Breast epithelium (tissue), 4 donors: ENCODE measurements at places on chromosomes 12 and 14. TPM values are rescaled to one million over a fixed set of nuclear protein-coding genes. Genes with fewer than 3 reads are reported as not detected.
A peak's percentile ranks its signal among the peaks of the same experiment; 100 is the strongest.

DNA sequence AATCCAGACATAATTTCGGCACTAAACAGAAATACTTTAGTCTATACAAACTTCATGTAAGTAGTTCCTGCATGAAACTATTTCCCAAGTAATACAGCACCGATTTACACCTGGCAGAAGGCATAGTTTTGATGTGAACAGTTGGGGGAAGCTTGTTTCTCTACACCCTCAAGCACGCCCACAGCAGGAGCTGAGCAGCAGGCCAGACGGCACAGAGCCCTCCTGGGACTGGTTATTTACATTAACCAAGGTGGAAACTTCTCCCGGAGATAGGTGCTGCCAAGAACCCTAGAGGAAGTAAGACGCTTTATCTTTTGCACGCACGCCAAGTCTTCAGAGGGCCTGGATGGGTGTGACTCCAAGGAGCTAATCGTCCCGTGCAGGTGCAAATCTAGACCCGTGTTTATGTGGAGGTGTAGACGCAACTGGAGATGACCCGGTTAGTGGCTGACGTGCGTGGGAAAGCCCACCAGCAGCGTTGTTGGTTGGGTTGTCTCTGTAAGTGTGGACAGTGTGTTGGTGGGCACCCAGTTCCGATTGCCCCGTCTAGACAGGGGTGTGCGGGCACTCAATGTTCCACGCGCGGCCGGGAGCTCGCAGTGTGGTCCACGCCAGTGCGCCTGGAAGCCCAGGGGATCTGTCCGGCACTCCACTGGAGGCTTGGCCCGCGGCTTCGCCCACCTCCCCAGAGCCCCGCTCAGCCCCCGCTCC is 767 bp upstream of the TCP11L2 start:
- peak; percentile 54 for DNase-seq

DNA sequence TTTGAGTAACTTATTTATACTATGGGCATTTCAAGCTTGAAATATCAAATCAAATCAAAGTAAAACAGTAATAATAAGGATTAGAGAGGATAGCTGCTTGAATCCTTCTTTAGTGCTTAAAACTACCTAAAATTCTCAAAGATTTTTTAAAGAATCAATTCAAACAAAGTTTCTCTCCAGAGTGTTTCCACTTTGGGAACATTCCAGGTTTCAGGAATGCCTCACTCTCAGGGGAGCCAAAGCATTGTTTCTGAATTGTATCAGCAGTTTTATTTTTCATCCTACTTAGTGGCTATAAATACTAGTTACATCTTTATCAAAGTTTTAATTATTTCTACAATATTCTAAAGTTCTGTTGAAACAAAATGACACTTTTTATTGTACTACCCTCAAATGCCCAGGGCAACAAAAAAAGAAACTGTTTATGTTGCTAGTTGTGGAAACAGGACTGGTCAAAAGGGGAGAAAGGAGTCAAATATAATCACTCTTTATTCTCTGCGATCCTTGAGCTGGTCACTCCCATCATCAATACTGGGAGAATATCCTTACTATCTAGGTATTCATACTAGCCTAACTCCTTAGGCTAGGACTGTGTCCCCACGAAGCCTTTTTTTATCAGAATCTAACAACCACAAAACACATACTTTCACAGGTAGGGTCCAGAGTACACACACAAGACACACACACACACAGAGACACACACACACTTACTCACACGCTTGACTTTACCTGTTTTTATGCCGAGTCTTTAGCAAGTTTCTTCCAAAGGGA is 598 bp downstream of the RASSF9 start:
- DNase-seq = no peak

GRCh38 chr14:68451696-68452373 is 341.0 kb downstream of the ZFP36L1 start:
- no peak for DNase-seq

The CCDC60 gene
- total RNA-seq = not detected

The HOXC12 gene
- 0.15 TPM for total RNA-seq

DNA sequence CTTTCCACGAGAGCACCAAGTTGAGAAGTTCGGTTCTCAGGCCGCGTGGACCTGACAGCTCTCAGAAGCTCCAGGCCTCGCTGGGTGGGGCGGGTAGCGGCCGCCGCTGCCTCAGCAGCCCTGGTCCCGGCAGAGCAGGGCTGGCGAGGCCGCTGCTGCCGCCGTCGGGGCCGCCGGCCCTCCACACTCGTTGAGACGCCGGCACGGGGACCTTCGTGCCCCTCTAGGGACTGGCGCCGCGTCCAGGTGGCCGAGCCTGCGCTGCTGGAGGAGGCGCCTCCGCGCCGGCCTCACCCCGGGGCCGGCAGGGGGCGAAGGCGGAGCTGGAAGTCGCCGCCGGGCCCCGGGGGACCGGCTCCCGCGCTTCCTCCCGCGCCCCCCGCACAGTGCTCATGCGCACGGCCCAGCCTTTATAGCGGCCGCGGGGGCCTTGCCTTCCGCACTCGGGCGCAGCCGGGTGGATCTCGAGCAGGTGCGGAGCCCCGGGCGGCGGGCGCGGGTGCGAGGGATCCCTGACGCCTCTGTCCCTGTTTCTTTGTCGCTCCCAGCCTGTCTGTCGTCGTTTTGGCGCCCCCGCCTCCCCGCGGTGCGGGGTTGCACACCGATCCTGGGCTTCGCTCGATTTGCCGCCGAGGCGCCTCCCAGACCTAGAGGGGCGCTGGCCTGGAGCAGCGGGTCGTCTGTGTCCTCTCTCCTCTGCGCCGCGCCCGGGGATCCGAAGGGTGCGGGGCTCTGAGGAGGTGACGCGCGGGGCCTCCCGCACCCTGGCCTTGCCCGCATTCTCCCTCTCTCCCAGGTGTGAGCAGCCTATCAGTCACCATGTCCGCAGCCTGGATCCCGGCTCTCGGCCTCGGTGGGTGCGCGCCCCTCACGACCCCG is at the start of gene COCH:
COCH (plus strand) TSS at position 440 of the 879 bp plus-strand sequence; CDS start at position 820, 380 bp downstream.
- no peak for DNase-seq

GRCh38 chr14:99516156-99516870 is 35.1 kb downstream of the CCNK start:
- DNase-seq = peak; percentile 46

GRCh38 chr12:124411281-124411878 is 116.5 kb downstream of the RFLNA start:
- no peak for DNase-seq

The PAN2 gene
- total RNA-seq = 84.4 TPM

The CCDC177 gene
- total RNA-seq = 0.33 TPM

- no peak for DNase-seq
These were observed 86.4 kb downstream of the DICER1 start for GRCh38 chr14:95070748-95071435.

The LTBP2 gene
- 34.7 TPM for total RNA-seq

DNA sequence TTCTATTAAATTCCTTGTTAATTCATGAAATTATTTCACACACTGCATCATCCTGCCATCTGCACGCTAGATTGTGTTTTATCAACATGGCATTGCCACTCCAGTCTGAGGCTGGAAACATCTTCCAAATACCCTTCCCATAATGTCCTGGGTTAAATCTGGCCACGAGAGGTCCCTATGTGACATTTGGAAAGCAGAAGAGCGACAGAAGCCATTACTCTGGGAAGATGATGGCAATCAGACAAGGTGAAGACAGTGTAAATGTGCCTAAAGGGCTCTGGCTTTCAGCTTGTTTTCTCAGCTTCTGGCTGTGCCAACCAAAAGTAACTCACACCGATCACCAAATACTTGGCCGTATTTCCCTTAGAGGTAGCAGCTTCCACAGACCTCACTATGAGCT is 144.8 kb downstream of the CAPZA3 start:
- no peak for DNase-seq

The NOP9 gene
- 19.0 TPM for total RNA-seq

The FGF6 gene
- not detected for total RNA-seq

The FAM90A1 gene
- 0.29 TPM for total RNA-seq

DNA sequence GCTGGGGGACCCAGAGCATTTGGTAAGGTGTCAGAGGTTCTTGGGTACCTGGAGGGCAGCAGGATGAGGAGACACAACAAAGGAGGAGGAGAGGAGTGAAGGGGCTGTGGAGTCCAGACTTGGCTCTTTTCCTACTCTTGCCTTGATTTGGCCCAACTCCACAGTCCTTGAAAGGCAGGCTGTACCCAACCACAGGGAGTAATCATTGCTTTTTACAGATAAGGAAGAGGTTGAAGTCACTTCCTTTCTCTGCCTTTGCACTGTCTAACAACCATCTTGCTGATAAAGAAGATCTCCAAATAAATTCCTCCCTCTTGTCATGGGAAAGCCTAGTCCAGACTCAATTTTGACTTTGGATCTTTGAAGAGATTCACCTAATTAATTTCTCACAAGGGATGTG is 226.8 kb upstream of the HMGA2 start:
- DNase-seq = no peak

DNA sequence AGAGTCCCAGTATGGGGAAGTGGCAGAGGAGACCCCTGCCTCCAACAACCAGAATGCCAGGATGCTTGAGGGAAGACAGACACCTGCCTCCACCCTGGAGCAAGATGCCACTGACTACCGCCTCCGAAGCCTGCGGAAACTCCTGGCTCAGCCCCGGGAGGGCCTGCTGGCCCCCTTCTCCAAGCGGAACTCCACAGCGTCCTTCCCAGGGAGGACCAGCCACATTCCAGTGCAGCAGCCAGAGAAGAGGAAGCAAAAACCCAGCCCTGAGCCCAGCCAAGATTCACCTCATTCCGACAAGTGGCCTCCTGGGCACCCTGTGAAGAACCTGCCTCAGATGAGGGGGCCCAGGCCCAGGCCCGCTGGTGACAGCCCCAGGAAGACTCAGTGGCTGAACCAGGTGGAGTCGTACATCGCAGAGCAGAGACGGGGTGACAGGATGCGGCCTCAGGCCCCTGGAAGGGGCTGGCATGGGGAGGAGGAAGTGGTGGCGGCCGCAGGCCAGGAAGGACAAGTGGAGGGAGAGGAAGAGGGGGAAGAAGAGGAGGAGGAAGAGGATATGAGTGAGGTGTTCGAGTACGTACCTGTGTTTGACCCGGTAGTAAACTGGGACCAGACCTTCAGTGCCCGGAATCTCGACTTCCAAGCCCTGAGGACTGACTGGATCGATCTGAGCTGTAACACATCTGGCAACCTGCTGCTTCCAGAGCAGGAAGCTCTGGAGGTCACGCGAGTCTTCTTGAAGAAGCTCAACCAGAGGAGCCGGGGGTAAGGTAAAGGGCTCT is 93.7 kb downstream of the B4GALNT3 start:
- DNase-seq = no peak

DNA sequence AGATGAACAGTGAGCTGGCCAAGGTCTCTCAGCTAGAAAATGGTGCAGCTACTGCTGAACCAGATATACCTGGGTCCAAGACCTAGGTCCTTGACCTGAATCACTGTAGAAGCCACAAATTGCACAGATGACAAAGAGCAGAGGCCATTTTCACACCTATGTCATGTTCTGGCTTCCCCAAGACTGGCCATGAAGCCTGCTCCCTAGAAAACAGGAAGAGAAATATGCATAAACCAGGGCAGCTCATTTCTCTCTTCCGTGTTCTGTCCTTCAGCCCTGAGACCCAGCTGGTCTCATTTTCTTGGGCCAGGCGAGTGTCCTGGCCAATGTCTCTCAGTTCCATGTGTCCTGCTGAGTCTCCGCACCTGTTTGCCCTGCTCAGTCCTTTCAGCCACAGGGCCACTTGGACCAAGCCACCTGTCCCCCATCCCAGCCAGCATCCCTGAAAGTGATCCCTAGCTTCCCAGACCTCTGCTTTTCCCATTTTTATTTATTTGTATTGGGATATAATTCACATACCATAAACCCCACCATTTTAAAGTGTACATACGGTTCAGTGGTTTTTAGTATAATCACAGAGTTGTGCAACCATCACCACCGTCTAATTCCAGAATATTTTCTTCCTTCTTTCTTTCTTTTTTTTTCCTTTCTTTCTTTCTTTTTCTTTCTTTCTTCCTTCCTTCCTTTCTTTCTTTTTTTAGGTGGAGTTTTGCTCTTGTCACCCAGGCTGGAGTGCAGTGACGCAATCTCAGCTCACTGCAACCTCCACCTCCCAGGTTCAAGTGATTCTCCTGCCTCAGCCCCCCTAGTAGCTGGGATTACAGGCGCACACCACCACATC is 27.0 kb downstream of the P2RX7 start:
- no peak for DNase-seq

DNA sequence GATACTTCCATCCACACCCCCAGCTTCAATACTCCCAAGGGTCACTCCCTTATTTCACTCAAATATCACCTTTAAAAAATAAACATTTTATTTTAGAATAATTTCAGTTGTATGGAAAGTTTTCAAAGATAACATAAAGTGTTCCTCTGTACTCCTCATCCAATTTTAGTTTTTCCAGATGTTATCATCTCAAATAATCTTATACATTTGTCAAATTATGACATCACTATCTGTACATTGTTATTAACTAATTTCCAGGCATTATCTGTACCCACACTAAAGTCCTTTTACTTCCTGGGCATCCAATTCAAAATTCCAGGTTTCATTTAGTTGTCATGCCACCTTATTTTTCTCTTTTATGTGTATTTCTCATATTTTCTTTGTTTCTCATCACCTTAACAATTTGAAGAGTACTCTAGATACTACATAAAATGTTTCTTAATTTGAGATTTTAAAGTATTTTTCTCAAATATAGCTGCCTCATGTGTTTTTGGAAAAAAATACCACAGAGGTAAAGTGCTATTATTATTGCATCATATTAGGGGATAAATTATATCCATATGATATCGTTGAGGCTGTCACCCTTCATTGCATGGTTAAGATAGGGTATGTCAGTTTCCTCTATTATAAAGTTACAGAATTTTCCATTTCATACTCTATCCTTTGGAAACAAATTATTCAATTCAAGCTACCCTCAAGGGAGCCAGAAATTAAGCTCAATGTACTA is 571.0 kb downstream of the SLC6A15 start:
- no peak for DNase-seq

The ANKS1B gene
- 115 TPM for total RNA-seq

GRCh38 chr14:104423701-104424405 is 155.7 kb upstream of the C14orf180 start:
- peak; percentile 45 for DNase-seq

DNA sequence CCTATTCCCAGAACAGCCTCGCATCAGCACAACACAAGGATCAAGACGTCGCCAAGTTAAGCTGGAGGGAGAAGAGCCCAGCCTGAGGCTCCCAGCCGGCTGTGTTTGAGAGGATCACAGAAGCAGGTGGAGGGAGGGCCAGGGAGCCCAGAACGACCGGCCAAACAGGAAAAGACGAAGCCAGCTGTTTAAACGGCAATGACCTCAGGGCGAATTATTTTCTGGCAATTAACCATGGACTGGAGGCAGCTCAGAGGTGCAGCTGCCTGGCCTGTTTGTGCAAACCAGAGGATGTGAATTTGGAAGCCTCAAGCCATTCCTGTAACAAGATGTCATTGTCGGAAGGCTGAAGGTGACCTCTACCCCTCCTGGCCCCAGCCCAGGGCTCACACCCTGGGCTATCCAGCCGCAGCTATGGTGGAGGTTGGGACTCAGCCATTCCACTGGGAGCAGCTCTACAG is 175.8 kb upstream of the PRMT8 start:
- peak; percentile 87 for DNase-seq
